Pancreas (tissue), 10 donors: ENCODE measurements at places on chromosomes 4 and X. TPM values are rescaled to one million over a fixed set of nuclear protein-coding genes. Genes with fewer than 3 reads are reported as not detected.

Gene ERAS
- not detected for total RNA-seq

Gene KCNE5
- not detected for total RNA-seq

Gene NUP62CL
- total RNA-seq = 2.7 TPM

Gene TGIF2LX
- total RNA-seq = not detected

Gene SHROOM4
- total RNA-seq = 1.7 TPM

Gene UTP14A
- 17.0 TPM for total RNA-seq

Gene SMAD1
- total RNA-seq = 11.4 TPM

Gene CLIC2
- 7.5 TPM for total RNA-seq

Gene PDE6B
- total RNA-seq = 2.1 TPM

Gene TMA16
- total RNA-seq = 9.1 TPM

DNA sequence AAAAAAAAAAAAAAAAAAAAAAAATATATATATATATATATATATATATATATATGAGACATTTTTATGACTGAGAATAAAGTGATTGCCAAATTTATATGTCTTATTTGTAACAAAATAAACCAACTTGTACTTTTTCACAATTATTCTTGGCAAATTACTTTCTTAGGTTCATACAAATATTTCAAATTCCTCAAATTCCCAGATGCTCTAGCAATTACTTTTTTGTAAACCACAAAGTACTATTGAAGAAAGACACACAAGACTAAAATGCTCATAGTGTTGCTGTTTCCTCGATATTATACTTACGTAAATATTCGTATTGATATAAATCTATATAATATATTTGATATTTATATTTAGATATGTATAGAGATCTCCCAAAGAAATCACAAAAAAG lies 390.0 kb downstream of the FAT4 start:
- no peaks in the 10 kb centered on the region for H3K27me3 ChIP-seq
- no peak overlapping the region for H3K4me3 ChIP-seq
- no peaks in the 10 kb centered on the region for H3K4me1 ChIP-seq
- no peaks in the 10 kb centered on the region for H3K36me3 ChIP-seq
- no peak for DNase-seq

- no peaks in the 10 kb centered on the region for H3K36me3 ChIP-seq
- no peak overlapping the region for H3K4me3 ChIP-seq
- no peak for DNase-seq
These were observed 134.2 kb downstream of the CAMK2D start for GRCh38 chr4:113627321-113627720.

- H3K36me3 ChIP-seq = no peaks in the 10 kb centered on the region
- no peaks in the 10 kb centered on the region for H3K27me3 ChIP-seq
- no peak overlapping the region for H3K27ac ChIP-seq
These were observed 7.9 kb upstream of the HMX1 start for GRCh38 chr4:8879574-8879973.

DNA sequence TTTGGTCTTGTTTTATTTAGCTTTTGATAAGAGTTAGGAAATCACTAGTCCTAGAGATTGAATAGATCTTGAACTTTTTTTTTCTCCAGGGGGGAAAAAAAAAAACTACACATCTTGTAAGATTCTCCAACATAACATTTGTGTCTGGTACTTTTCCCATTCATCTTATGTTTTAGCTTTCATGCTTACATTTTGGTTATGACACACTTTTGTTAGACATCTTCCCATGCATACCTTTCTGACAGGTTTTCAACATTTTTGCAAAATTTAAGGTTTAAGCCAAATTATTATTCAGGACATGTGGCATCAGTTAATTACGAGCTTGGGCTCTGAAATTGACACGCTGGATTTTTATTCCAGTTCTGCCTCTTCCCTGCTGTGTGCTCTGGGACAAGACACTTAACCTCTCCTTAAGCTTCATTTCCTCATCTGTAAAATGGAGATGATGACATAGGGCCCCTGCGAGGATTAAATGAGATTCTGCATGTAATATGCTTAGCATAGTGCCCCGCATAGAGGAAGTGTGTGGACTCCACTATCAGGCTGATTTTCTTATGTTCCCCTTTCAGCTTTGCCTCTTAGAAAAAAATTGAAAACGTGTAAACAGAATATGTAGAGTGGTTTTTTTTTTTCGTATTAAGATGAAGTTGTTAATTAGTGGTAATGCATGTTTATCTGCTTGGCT lies 5.3 kb downstream of the KIT start:
- H3K36me3 ChIP-seq = no peaks in the 10 kb centered on the region
- no peak for DNase-seq

GRCh38 chrX:20988118-20988517 lies 386.1 kb upstream of the CNKSR2 start:
- no peak overlapping the region for H3K27ac ChIP-seq
- H3K4me1 ChIP-seq = no peaks in the 10 kb centered on the region
- H3K36me3 ChIP-seq = no peaks in the 10 kb centered on the region

GRCh38 chr4:28557755-28558154 lies 1697.1 kb downstream of the STIM2 start:
- no peaks in the 10 kb centered on the region for H3K36me3 ChIP-seq
- no peaks in the 10 kb centered on the region for H3K27me3 ChIP-seq
- no peak overlapping the region for H3K27ac ChIP-seq
- H3K4me1 ChIP-seq = no peaks in the 10 kb centered on the region
- H3K4me3 ChIP-seq = no peak overlapping the region

DNA sequence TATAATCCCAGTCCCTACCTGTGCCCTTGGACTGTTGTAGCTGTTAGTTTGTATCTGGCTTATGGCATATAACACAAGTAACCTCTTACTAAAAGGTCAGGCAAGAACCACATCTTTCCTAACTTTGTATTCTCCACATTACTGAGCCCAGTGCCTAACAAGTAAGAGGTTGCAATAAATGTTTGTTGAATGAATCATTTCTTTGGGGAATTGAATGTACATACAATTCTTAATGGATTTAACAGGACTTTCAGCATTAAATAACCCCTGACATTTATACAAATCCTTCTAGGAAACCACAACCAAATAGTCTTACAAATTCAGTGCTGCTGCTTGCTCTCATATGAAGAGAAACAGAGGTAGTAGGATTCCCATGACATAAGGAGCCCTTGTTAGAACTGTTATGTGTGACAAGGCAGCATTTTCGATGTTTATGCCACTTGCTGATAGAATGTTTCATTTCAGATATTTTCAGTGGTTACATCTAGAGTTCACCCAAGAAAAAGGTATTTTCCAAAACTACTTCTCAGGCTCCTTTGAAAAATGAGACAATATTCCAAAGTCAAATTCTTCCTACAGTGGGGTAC lies 62.0 kb downstream of the MBNL3 start:
- H3K4me3 ChIP-seq = no peak overlapping the region
- no peaks in the 10 kb centered on the region for H3K4me1 ChIP-seq
- H3K27me3 ChIP-seq = no peaks in the 10 kb centered on the region
- H3K27ac ChIP-seq = no peak overlapping the region
- H3K36me3 ChIP-seq = no peaks in the 10 kb centered on the region

DNA sequence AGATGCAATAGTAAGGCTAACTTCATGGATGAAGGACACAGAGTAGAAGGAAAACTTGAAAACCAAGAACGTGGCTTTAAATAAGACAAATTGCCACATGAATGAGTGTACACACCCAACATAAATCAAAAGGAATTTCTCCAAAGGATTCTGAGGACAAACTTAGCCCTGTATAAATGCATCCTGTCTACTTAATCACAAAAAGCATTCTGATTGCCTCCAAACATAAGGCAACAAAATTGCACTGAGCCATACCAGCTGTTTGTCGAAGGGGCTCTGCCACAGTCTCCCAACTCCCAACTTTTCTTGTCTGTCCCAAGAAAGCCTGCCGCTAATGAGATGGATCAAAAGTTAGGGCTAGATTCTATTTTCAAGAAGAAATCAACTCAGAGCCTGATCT lies 194.3 kb downstream of the SOWAHB start:
- peaks cover 21% of the 10 kb centered on the region for H3K4me1 ChIP-seq
- DNase-seq = no peak
- H3K27ac ChIP-seq = peak overlapping the region; percentile 29
- H3K27me3 ChIP-seq = no peaks in the 10 kb centered on the region

- no peak overlapping the region for H3K27ac ChIP-seq
- no peaks in the 10 kb centered on the region for H3K27me3 ChIP-seq
- H3K4me3 ChIP-seq = no peak overlapping the region
- DNase-seq = no peak
- H3K4me1 ChIP-seq = no peaks in the 10 kb centered on the region
These were observed 67.6 kb upstream of the MTNR1A start for GRCh38 chr4:186622788-186623464.
